Activated CD8-positive, alpha-beta memory T cell treated with anti-CD3 and anti-CD28 coated beads for 1 hour (primary cell): ENCODE measurements at places on chromosomes 4 and X.

GRCh38 chrX:154827194-154828015, 7.1 kb downstream of the SMIM9 start:
- DNase-seq = no peak

DNA sequence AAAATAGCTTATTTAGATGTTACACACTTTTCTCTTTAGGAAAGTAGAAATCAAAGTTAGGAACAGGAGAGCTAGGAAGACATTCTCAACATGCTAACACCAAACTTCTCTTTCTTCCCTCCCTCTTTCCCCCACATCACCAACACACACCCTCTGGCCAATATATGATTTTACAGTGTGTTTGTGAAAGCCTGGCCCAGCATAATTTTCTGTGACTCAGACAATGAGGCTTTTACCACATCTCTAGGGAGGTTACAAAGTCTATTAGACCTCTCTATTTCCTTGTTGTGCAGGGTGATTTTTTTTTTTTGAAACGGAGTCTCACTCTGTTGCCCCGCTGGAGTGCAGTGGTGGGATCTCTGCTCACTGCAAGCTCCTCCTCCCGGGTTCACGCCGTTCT, 189.9 kb downstream of the AASDH start:
- DNase-seq = no peak

DNA sequence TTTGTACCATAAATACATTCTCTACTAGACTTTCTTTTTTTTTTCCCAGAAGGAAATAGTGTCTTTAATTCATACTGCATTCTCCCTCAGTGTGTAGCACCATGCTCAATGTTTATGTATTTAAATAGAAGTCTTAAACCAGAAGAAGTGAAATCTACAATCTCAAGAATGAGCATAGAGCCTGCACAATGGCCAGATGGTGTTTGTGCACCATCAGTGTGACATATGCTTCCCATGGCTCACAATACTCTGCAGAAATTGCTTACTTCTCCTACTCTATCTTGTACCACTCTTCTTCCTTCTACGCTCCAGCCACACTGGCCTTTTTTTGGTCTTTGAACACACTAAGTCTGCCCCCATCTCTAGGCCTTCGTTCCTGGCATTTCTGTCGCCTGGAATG, 2.6 kb upstream of the DOCK11 start:
- no peak for DNase-seq

DNA sequence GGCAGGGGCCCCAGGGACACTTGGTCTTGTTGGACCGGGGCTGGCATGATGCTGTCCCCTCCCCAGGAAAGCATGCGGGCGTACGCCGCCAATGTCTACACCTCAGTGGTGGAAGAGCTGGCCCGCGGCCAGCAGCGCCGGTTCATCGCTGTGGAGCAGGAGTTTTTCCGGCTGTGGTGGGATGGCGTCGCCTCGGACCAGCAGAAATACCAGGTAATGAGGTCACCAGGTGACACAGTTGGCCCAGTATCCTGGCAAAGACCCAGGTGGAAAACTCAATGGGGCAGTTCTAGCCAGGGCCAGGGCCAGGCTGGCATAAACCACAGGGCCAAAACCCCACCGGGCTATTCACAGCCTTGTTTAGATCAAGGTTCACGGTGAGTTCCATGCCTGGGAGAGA, 1.5 kb downstream of the MAN2B2 start:
- DNase-seq = no peak

GRCh38 chrX:149037281-149037870, 467.7 kb downstream of the IDS start:
- DNase-seq = no peak

- DNase-seq = no peak
Measured at GRCh38 chr4:108881190-108881589, 118.3 kb upstream of the ETNPPL start.

GRCh38 chr4:24858026-24858425, 54.8 kb downstream of the CCDC149 start:
- DNase-seq = no peak

- no peak for DNase-seq
Measured at GRCh38 chr4:38241541-38241940, 281.3 kb downstream of the PTTG2 start.

DNA sequence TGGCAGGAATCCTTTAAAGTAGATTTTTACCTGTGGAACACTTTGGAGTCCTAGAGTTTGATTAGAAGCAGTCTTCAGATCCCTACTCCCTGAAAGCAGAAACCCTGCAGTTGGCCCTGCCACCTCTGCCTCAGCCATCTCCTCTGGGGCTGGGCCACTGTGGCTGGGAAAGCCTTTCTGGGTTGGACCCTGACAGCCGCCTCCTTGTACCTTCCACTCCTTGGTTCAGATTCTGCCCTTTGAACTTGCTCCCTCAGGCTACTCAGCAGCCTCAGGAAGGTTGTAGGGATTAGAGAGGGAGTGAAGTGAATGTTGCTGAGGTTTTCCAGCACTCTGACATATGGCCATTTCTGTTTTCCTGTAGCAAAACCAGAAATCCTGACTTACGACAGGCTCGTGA, 65.5 kb downstream of the KIT start:
- DNase-seq = no peak

GRCh38 chr4:128385683-128386304, 98.2 kb upstream of the PGRMC2 start:
- DNase-seq = no peak

DNA sequence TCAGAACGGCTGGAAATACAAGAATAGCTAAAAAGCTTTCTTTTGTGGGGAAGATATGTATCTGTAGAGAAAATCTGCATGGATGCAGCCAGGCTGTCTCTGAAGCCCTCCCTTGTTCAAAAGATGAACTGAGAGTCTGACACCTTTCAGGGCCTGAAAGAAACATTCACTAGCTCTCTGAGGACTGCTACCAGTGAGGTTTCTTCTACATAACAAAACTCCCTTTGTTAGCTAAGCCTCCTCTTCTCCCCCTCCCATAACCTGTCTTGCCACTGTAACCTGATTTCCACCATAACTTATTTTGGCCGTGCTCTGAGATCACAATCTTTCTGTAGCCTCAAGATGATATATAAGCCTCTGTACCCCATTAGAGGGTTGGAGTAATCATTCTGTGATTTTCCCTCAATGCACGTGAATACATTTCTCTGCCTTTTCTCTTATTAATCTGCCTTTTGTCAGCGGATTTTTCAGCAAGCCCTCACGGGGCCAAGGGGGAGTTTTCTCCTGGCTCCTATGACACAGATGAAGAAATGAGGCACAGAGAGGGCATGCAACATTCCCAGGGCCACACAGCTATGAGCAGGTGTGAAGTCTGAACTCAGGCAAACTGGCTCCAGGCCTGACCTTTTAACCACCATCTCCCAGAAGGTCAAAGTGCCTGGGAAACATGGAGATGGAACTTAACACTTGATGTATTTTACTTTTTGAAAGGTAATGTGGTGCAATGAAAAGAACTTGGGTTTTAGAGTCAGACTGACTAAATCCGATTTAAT, 161.6 kb upstream of the PRDX4 start:
- no peak for DNase-seq

DNA sequence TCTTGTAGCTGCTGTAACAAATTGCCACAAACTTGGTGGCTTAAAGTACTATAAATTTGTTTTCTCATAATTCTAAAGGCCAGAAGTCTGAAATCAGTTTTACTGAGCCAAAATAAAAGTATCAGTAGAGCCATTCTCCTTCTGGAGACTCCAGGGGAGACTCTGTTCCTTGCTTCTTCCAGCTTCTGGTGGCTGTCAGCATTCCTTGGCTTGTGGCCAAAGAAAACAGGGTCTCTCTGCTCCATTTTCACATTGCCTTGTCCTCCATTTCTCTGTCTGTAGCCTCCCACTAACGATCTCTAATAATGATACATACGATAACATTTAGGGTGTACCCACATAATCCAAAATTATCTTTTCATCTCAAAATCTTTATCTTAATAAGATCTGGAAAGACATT, 200.4 kb downstream of the MAB21L2 start:
- no peak for DNase-seq

GRCh38 chrX:26597981-26598380, 382.0 kb downstream of the MAGEB5 start:
- no peak for DNase-seq

- DNase-seq = no peak
Measured at GRCh38 chr4:6749340-6750171, 33.0 kb upstream of the KIAA0232 start.

GRCh38 chr4:107509615-107510014, 210.4 kb downstream of the PAPSS1 start:
- no peak for DNase-seq

GRCh38 chr4:21697583-21697982, 251.0 kb downstream of the KCNIP4 start:
- no peak for DNase-seq
